ENCODE measurements at places on chromosomes 13 and 19. TPM values are rescaled to one million over a fixed set of nuclear protein-coding genes. Genes with fewer than 3 reads are reported as not detected.

The ZNF441 gene
- 7.5 TPM for total RNA-seq

- no peak for DNase-seq
These were observed 73.0 kb downstream of the DHRS12 start for GRCh38 chr13:51730927-51731326.

GRCh38 chr19:13492128-13492527 is 14.2 kb downstream of the CACNA1A start:
- no peak for DNase-seq

- no peak for DNase-seq
These were observed 81.0 kb downstream of the PEG3 start for GRCh38 chr19:56759531-56759930.

DNA sequence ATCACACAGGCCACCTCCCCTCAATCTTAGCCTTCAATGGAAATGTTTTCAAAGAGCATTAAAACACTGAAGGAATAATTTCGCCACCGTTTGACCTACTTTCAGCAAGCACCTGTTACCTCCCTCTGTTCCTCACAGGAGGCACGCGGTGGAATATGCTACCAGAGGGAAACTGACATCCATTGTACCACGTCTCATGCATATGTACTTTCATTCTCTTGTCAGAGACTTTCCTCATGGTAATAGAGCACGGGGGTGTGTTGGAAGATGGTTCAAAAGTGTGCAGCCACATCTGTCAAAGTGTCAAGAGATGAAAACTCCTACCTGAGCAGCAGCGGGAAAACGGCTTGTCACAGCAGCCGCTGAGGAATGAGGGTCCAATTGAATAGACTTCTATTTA is 143.4 kb downstream of the NALCN start:
- DNase-seq: no peak

DNA sequence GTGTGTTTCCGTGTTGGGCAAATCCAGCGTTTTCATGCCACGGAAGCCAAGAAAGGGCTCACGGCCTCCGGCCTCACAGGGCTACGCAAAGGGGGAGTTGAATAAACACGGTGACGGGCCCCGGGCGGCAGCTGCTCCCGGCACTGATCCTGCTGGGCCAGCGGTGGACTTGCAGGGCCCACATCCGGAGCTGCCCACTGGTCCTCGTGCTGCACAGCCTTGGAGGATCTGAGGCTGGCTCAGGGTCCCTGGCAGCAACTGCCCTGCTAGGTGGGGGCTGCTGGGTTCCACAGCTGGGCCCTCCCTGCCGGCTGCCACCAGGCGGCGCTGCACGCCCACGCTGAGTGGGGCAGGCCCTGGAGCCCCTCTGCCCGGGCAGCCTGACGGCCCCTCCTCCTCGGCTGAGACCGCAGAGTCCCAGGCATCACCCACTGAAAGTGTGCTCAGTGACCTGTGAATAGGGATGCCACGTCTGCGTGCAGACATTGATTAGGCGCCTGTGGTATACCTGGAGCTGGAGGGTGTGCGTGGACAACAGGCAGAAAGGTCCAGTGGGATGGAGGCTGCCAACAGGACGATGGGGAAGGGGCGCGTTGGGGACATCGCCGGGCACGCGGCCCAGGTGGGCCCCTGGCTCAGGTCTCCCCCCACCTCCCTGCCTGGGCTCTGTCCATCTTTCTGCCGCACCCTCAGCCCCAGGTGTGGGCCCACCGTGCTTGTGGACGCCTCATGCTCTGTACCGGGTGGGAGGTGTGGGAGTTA is 5.3 kb upstream of the HCN2 start:
- peak; percentile 59 for DNase-seq

GRCh38 chr19:6573350-6573749 is 17.6 kb downstream of the CD70 start:
- no peak for DNase-seq

The MEIOSIN gene
- total RNA-seq: not detected

DNA sequence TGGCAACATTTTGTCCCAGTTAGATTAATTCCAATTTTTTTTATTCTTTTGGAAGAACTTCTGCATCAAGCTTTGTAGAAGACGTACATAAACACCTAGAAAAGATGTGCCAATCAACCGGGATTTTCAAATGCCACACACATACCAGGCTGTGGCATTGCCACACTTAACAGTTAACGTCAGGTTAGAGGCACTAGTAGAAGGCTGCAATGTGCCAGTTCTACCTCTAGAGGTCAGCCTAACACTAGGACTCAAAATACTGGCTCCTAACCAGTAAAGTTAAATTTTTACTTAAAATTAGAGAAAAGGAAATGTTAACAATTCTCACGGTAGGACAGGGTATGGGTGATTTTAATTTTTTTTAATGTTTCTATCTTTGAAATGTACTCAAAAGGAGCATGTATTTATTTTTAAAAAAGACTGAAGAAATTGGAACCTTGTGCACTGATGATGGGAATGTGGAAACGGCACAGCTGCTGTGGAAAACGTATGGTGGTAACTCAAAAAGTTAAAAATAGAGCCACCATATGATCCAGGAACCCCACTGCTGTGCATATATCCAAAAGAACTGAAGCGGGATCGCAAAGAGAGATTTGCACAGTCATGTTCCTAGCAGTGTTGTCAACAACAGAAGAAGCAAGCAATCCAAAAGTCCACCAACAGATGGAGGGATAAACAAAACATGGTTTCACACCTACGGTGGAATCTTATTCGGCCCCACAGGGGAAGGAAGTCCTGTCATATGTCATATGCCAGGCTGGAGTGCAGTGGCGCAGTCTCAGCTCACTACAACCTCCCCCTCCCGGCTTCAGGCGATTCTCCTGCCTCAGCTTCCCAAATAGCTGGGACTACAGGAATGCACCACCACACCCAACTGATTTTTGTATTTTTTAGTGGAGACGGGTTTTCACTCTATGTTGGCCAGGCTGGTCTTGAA is 30.3 kb downstream of the CRYL1 start:
- DNase-seq: peak; percentile 20

DNA sequence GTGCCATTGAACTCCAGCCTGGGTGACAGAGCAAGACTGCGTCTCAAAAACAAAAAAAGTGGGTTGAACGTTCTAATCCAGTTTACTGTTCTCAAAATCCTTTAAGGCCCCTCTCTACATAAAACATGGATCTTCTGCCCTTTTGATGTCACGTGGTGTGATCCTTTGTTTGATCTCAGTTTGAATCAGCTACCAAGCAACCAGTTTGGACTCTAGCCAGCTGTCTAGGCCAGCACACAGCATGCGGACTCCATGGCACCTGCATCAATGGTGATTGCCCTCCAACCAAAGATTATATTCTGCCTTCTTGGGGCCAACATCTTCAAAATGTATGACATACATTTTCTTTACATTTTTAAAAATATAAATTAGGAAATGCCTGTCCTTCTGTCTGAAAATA is 365.4 kb downstream of the NDFIP2 start:
- no peak for DNase-seq

The ITGBL1 gene
- total RNA-seq: not detected
